NCI-H226 (cell line): ENCODE measurements at places on chromosomes 7 and 10.
A peak's percentile ranks its signal among the peaks of the same experiment; 100 is the strongest.

GRCh38 chr7:131004371-131004770 lies 270.4 kb upstream of the KLF14 start:
- no peak for DNase-seq

- no peak for DNase-seq
Observed at GRCh38 chr10:34764472-34764946, 50.6 kb downstream of the PARD3 start.

DNA sequence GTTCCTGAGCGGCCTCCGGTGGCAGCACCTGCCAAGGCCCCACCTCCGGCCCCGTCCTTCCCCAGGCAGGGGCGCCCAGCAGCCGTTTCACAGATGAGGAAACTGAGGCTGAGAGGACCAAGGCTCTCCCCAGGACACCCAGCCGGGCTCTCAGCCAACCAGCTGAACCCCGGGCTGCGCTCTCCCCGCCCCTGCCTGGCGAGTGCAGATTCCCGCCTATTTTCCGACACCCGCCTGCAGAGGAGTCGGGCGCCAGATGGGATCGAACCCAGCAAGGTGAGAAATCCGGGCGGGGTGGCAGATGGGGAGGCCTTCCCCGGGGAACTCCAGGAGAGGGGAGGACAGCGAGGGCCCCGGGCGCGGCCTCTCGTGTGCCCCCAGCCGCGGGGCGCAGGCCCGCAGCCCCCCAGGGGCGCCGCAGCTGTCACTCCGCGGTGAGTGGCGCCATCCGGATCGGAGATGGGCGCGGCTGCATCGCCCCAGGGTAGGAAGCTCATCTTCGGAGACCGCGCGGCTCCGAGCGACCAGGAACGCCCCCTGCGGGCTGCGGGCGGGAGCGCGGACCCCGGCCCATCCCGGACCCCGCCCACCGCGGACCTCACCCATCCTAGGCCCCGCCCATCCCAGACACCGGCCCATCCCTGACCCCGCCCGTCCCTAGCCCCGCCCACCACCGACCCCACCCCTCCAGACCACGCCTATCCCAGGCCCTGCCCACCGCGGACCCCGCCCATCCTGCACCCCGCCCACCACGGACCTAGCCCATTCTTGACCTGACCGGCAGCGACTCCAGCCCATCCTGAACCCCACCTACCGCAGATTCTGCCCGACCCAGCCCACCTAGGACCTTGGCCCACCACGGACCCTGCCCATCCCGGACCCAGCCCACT lies 90.3 kb downstream of the MICALL2 start:
- DNase-seq = peak; percentile 53

- DNase-seq = no peak
Observed at GRCh38 chr7:80232979-80233724, 98.5 kb downstream of the GNAI1 start.

GRCh38 chr10:101493782-101494281 lies 94.2 kb downstream of the POLL start:
- DNase-seq = no peak

- no peak for DNase-seq
Observed at GRCh38 chr10:84838851-84839250, 510.5 kb downstream of the CCSER2 start.

DNA sequence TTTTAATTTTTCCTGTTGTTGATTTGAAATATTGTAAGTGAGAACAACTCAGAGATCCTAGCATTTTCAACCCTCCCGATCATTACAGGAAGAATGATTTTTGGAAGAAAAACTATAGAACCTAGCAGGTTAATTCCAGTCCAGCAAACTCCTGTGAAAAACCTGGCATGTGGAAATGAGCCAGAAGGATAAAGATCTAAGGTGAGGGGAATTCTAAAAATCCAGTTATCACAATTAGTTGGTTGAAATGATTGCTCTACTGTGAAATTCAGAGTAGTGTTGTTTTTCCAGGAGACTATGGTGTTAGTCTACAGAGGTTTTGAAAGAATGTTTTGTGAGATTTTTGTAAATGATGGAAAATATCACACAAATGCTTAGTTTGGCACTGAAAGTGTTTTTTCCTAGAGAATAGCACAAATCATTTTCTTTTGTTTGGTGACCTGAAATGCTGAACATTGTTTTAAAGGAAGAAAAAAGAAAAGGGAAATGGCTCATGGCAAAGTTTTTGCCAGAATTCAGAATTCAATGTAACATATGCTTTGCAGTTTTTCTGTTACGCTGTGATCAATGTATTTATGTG lies 152.4 kb upstream of the SLC26A5 start:
- no peak for DNase-seq

- no peak for DNase-seq
Observed at GRCh38 chr7:99499371-99499720, 735 bp downstream of the ZNF394 start.

DNA sequence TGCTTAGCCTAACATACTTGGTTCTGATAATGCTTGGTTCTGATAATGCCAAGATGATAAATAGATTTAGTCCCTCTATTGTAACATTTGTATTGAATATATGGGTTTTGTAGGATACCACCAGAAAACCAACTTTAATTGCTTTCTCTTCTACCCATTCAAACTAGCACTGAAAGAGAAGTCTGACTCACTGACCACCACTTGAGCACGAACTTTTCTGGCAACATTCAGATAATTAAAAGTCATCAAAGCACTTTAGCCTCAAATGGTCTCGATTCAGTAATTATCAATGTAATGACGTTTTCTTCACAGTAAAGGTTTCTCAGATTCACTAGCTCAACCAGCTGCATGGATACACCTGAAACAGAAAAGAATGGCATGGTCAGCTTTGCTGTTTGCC lies 63.0 kb downstream of the HDAC9 start:
- no peak for DNase-seq

- DNase-seq = no peak
Observed at GRCh38 chr10:38025283-38025682, 14.8 kb downstream of the ZNF33A start.

DNA sequence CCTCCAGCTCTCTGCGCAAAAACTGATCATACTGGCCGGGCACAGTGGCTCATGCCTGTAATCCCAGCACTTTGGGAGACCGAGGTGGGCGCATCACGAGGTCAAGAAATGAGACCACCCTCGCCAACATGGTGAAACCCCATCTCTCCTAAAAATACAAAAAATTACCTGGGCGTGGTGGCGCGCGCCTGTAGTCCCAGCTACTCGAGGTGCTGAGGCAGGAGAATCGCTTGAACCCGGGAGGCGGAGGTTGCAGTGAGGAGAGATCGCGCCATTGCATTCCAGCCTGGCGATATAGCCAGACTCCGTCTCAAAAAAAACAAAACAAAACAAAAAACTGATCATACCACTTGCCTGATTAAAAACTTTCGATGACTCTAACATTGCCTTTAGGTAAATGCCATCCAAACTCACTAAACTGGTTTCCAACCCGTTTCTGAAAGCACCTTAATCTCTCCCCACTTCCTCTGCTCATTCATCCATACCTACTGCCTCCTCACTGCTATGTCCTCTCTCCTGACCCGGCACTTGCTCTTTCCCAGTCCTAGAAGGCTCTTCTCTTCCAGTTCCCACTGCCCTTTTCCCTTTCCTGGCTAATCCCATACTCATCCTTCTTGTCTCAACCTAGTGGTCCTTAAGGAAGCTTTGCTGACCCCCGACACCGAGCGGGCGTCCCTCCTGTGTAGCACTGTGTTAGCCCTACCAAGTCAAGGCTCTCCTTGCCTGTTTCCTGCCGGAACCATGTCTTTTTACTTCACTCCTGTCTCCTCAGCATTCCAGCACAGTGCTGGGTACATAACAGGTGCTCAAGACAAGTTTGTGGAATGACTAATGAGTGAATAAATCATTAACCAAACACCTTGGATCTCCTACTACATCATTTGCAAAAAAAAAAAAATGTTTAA lies 686 bp upstream of the MIOS start:
- DNase-seq = peak; percentile 8

GRCh38 chr10:45442662-45443061 lies 68.6 kb downstream of the ALOX5 start:
- DNase-seq = no peak

DNA sequence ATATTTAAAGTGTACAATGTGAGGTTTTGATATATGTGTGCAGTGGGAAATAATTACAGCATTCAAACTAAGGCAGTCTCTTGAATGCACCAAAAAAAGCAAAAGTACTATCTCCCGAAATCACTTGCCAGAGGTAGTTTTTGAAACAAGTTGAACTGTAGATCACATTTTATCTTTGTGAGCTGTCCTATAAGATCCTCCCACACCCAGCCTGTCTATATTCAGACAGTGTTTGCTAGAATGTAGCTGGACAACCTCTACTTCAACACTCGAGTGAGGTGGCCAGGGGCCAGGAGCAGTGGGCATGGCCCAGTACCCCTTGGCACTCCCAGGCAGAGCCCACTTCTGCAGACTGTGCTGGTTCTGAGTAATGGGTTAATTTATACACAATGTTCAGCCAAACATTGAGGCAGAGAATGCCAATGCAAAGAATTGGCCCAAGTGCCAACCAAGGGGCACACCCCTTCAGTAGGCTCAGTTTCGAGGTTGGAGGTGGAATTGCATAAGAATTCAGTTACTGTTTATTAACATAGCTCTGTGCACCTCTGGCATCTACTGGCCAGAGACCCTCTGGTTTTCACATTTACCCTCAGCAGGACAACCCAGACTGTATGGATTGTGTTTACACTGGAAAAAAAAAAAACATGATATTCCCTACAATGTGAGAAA lies 70.5 kb downstream of the AHR start:
- DNase-seq = peak; percentile 75

DNA sequence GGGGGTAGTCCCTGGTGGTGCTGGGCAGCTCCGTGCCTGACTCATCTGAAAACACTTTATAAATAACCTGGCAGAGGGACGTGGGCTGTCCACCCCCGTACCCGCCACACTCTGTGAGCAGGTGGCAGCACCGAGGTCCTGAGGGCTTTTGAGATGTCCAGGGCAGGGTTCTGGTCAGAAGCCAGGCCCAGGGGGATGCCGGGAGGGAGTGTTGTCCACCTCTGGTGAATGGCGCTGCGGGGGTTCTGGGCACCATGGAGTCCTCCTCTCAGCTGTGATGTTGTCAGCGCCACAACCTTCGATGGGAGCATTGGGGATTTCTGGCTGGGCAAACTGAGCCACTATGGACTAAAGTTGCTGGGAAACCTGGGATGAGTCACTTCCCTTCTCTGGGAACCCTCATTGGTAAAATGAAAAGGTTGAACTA lies 27.4 kb upstream of the GOLGA7B start:
- DNase-seq = peak; percentile 58

DNA sequence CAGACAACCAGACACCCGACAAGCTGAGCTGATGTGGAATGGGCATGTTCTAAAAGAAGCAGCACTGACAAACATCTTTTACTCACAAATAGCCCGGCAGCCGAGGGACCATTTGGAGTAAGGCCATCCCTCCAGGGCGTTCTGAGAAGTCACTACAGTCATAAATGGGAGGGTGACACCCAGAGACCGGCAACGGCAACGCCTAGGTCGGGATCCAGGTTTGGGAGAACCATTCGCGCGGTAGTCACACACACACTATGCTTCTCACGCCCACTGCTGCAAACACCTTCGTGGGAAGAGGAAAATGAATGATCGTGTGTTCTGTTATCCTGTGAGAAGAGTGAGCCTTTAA lies 9.8 kb downstream of the TNS3 start:
- no peak for DNase-seq
